ENCODE measurements at places on chromosomes 2 and 18. TPM values are rescaled to one million over a fixed set of nuclear protein-coding genes. Genes with fewer than 3 reads are reported as not detected.

The FBLN7 gene
- total RNA-seq, result 2.3 TPM

GRCh38 chr18:58117786-58118403 lies 73.9 kb downstream of the NEDD4L start:
- DNase-seq, result no peak

- no peak for DNase-seq
Observed at GRCh38 chr2:108199726-108200125, 40.0 kb upstream of the SULT1C3 start.

DNA sequence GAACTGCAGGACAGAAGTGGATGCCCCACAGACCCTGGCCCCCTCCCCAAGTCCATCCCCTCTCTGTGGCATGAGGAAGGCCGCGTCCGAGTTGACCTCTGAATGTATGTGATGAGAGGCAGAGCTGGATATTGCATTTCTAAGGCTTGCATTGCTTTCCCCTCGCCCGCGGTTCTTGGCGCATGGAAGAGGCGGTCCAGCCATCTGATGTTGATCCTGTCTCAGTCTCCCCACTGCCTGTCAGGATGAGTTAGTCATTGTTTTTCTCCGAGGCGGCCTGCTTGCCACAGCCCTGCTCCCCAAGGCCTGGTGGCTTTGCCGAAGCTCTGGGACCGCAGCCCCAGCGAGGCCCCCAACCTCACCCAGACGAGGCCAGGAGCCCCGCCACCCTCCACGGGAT lies 88.6 kb downstream of the SMAD7 start:
- no peak for DNase-seq

DNA sequence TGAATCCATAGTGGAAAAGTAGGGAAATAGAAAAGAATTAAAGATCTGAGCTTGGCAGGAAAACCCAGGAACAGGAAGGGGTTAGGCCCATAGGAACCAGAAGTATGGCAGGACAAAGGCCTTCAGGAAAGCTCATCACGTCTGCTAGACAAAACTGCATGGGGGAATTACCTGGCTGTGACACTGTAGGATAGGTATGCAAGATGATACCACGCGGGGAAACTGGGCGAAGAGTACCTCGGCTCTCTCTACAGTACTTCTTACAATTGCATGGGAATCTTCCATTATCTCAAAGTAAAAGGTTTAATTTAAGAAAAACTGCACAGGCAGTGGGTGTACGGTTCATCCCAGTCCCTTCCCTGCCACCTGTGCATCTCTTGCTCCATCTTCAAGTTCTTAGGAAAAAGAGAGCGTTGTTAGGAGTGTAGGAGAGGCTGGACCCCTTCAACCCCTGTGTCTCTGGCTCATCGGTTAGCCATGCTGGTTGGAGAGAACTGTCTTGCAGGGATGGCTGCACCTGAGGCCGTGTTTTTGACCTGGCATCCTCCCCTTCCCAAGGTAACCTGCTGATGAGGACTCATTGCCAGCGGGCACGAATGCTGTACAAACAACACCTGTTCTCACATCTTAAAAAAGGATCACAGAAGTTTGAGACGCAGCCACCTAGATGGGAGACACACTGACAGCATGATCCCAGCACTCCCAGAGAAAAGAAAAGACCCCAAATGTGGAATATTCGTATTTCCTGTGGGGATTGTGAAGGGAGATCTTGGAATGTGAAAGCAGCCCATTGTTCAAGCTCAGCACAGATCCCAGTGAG lies 120.5 kb upstream of the COPS8 start:
- DNase-seq, result peak; percentile 18

DNA sequence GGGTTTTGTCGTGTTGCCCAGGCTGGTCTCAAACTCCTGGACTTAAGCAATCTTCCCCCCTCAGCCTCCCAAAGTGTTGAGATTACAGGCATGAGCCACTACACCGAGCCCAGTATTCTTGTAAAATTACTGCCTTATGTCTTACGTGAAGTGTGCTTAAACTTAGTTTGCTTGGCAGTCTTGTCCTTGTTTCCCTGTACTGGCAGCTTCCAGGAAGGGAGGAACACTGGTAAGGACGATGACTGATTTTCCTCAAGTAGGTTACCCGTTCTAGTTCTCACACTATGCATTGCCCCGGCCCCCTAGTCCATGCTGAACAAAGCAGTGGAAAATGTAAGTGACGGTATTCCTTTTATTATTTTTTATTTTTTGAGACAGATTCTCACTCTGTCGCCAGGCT lies 19.7 kb upstream of the GATA6 start:
- DNase-seq, result no peak

DNA sequence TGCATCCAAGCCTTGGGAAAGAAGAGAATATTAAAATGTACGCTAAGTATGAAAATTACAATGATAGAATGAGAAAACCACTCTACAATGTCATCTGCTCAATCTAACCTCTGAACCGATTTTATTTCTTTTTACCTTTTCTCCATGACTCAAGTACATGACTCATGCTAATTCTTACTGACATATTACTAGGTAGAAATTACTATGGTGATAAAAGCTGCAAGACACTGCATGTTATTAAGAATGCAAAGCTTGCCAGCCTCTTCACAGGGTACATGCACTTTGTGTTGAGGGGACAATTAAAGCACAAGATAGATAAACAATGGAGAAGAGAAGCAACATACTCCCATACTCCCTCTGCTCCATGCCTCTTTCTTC lies 20.7 kb downstream of the SFT2D3 start:
- DNase-seq, result no peak

GRCh38 chr2:28617502-28618184 lies 121.8 kb downstream of the PLB1 start:
- no peak for DNase-seq

The LRP1B gene
- 0.62 TPM for total RNA-seq

DNA sequence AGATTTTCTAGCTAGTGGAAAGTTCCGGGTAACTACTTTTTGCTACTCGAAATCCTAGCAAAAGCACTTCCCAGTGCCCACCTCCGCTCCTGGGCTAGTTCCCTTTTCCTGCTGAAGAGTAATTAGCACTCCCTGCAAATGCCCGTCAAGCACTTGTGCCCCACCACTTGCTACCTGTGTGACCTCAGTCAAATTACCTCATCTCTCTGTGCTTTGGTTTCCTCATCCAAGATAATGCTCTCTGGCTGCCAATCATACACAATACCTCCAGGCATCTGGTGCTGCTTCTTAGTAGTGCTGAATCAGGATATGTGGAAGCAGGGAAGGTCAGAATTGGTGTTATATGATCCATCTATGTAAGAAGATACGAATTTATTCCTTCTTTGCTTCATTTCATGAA lies 102.1 kb upstream of the CDCA7 start:
- no peak for DNase-seq

DNA sequence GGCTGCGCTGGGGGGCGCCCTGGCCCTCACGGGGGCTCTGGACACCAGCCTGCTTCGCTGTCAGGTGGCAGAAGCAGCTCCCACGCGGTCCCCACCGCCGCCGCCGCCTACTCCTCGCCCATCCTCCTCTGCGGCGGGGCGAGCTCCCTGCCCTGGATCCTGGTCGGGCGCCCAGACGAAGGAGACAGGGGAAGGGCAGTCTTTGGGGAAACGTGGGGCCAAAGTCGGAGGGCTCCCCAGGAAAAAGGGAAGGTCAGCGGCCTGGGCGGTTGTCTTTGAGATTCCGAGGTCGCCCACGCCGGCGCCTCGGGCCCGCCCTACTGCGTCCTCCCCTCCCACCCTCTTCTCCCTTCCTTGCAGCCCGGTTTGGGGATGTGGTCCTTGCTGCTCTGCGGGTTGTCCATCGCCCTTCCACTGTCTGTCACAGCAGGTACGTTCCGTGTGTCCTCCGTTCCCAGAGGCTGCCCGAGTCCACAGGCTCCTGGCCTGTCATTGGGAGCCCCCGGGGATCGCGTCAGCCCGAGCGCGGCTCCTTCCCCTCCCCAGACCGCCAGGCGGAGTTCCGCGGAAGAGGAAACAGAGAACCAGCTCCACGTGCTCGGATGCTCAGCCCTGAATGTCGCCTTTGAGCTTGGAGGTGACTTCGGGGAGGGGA lies 800 bp downstream of the IL1RL2 start:
- peak; percentile 72 for DNase-seq
